Head of caudate nucleus (tissue), 42 donors: ENCODE measurements at places on chromosomes 13 and 19.

DNA sequence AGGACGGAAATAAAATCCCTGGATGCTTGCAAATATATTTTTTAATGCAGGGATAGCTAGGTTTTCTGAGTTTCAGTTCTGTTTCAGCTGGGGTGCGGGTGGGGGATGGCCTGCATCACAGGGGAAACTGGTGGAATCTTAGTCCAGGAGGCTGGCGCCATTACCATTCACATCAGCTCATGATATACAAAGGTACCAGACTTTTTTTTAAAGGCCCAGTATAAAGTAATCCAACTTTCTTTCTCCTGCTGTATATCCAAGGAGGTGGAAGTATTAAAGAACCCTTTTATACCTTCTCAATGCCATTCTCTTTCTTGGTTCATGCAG lies 343.8 kb downstream of the KCNRG start:
- no peak for DNase-seq

- DNase-seq = no peak
Measured at GRCh38 chr19:40658031-40658430, 32.4 kb downstream of the NUMBL start.

DNA sequence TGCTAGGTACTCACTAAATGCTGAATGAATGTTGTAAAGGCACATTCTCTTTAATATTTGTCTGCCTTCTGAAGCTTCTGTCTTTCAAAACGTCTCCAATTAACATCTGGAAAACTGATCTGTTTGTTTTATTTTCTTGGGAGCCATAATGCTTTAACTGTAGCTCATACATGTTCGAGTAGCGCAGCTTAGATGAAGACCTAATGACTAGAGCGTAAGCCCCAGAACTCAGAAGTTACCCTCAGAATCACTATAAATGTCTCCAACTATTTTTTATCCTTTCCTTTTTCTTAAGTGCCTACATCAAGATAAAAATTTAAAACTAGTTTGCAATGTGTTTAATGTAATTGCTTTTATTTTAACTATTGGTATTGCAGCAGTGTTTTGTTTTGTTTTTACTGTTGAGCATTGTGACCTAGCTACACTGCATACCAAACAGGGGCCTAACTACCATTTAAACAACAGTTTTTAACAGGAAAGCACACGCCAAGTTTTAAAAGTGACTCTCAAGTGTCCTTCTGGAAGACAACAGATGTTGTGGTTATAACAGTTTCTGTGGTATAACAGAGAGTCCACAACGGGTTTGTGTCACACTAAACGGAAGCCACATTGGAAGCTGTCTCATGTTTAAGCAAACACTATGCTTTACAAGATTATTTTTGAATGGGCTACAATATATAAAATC lies 42.0 kb downstream of the MRPL57 start:
- no peak for DNase-seq

DNA sequence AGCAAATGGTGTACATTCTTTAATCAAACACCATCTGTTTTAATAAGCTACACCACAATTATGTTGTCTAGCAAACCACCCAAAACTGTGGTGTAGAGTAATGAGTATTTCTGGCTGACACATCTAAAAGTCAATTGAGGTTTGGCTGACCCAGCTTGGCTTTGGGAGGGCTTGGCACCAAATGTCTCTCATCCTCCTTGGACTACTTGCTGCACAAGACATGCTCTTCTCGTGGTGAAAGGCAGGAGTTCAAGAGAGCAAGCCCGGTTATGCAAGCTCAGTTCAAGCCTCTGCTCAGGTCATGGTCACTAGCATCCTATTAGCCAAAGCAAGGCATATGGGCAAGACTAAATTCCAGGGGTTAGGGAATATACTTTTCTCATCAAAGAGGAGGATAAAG lies 37.1 kb downstream of the LACC1 start:
- DNase-seq = no peak

DNA sequence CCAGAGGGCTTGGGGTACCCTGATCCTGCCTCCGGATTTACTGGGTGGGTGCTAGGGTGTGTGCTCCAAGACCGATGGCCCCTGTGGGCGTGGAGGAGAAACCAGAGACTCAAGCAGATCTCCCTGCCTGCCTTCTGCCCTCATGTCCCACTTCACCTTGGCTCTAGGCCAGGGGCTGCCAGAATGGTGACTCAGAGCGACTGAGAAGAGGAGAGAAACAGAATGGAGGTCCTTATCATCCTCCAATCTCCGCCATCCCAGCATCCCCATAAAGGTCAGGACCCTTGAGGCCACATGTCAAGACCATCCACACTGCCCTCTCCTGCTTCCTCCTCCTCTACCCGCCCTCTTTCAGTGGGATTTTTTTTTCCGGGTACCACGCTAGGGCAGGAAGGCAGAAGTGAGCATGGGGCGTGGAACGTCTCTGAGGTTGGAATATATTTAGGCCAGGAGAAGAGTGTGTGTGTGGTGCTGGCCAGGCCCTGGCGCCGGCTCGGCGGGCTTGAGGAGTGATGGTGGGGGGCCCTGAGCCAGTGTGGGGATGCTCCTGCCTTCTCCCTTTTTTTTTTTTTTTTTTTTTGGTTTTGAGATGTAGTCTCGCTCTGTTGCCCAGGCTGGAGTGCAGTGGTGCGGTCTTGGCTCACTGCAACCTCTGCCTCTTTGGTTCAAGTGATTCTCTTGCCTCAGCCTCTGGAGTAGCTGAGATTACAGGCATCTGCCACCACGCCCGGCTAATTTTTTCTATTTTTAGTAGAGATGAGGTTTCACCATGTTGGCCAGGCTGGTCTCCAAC lies 22.3 kb downstream of the IER2 start:
- DNase-seq = no peak

- no peak for DNase-seq
Measured at GRCh38 chr13:112775791-112776279, 86.0 kb downstream of the ATP11A start.

- no peak for DNase-seq
Measured at GRCh38 chr13:36146511-36147269, 15.5 kb upstream of the DCLK1 start.

DNA sequence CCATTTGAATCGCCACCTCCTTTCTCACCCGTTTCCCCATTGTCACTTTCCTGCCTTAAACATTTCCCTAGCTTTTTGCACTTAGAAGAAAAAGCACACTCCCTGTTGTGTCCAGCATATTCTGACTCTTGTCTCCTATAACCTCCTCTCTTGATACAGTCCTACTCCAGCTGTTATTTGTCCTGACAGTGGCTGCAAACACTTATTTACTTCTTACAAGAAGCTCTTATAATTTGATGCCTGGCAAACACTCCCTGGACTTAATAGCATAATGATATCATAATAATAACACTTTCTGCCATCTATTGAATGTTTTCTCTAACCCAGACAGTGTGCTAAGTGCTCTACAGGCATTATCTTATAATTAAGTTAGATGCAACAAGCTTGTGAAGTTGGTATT lies 76.6 kb downstream of the DGKH start:
- DNase-seq = no peak
